ENCODE measurements at places on chromosomes 6 and 20. TPM values are rescaled to one million over a fixed set of nuclear protein-coding genes. Genes with fewer than 3 reads are reported as not detected.

ENPP5 gene
- not detected for total RNA-seq

FNDC1 gene
- total RNA-seq: under 0.01 TPM

CNR1 gene
- total RNA-seq: not detected

LRFN2 gene
- not detected for total RNA-seq

RRP36 gene
- 117 TPM for total RNA-seq

OXT gene
- total RNA-seq: not detected

CENPB gene
- 96.8 TPM for total RNA-seq

TSHZ2 gene
- total RNA-seq: under 0.01 TPM

C20orf204 gene
- total RNA-seq: 3.0 TPM

GLP1R gene
- not detected for total RNA-seq

TFAP2A gene
- total RNA-seq: 0.32 TPM

DZANK1 gene
- total RNA-seq: 0.65 TPM

CGA gene
- total RNA-seq: not detected

KHDC1L gene
- total RNA-seq: not detected

BFSP1 gene
- total RNA-seq: 2.9 TPM

FOXA2 gene
- total RNA-seq: not detected

CAGE1 gene
- total RNA-seq: 0.15 TPM

SIGLEC1 gene
- total RNA-seq: not detected

SFTA2 gene
- not detected for total RNA-seq

COMMD7 gene
- 32.7 TPM for total RNA-seq

CPXM1 gene
- total RNA-seq: 0.32 TPM

NCOA3 gene
- 21.7 TPM for total RNA-seq

C20orf141 gene
- total RNA-seq: not detected

SCRT2 gene
- not detected for total RNA-seq

PKIB gene
- 0.97 TPM for total RNA-seq

NRSN1 gene
- total RNA-seq: not detected

E2F1 gene
- total RNA-seq: 11.4 TPM

NT5E gene
- 239 TPM for total RNA-seq

VGLL2 gene
- not detected for total RNA-seq

OR2B6 gene
- not detected for total RNA-seq

SLC4A11 gene
- total RNA-seq: 1.9 TPM

GPR6 gene
- not detected for total RNA-seq

ABHD16B gene
- not detected for total RNA-seq

JPH2 gene
- total RNA-seq: under 0.01 TPM

TPMT gene
- 11.0 TPM for total RNA-seq

DEFB132 gene
- total RNA-seq: not detected

PPP1R16B gene
- total RNA-seq: 54.9 TPM
